ENCODE measurements at places on chromosomes 12 and 14.
A peak's percentile ranks its signal among the peaks of the same experiment; 100 is the strongest.

- DNase-seq = no peak
These were observed 319.3 kb upstream of the NOVA1 start for GRCh38 chr14:26917086-26917485.

- no peak for DNase-seq
These were observed 1473.7 kb downstream of the AACS start for GRCh38 chr12:126538888-126539287.

- no peak for DNase-seq
These were observed 20.2 kb upstream of the CLEC4D start for GRCh38 chr12:8493084-8493483.

DNA sequence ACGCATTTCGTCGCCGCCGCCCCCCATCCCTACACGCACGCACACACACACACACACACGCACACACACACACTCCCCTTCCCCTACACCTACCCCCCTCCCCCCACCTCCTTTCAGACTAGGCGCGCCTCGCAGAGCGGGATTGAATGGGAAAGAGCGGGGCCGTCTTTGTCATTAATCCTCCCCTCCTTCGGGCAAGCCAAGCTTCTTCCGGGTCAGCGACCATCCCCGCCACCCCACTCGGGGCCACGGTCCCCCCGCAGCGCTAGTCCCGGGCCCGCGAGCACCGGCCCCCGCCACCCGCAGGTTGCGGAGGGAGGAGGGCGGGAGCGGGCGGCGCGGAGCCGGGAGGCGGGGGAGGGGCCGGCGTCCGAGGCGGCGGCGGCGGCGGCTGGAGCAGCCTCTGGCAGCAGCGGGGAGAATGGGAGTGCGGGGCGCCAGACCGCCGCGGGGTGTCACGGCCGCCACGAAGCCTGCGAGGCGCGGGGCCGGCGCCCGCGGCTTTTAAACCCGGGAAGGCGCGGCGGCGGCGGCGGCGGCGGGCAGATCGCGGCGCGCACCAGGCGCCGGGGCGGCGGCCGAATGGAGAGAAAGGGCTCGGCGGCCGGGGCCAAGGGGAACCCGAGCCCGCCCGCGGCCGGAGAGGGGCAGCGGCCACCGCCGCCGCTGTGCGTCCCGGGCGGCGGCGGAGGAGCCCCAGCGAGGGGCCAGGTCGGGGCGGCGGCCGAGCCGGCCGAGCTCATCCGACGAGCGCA is at the start of gene TTC9:
Gene TTC9 (plus strand): TSS at position 369 of the 755 bp plus-strand sequence. CDS start 214 bp downstream, at position 583.
- DNase-seq = no peak

DNA sequence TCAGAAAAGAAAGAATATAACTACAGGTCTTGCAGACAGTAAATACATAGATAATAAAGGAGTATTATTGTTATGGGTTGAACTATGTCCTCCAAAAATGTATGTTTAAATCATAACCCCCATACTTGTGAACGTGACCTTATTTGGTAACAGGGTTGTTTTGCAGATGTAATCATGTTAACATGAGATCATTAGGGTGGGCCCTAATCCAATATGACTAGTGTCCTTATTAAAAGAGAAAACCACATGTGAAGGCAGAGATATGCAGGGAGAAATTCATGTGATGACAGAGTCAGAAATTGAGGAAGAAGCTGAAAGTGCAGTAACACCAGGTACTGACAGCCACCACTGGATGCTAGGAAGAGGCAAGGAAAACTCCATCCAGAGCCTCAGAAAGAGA is 29.0 kb downstream of the MAGOHB start:
- no peak for DNase-seq

DNA sequence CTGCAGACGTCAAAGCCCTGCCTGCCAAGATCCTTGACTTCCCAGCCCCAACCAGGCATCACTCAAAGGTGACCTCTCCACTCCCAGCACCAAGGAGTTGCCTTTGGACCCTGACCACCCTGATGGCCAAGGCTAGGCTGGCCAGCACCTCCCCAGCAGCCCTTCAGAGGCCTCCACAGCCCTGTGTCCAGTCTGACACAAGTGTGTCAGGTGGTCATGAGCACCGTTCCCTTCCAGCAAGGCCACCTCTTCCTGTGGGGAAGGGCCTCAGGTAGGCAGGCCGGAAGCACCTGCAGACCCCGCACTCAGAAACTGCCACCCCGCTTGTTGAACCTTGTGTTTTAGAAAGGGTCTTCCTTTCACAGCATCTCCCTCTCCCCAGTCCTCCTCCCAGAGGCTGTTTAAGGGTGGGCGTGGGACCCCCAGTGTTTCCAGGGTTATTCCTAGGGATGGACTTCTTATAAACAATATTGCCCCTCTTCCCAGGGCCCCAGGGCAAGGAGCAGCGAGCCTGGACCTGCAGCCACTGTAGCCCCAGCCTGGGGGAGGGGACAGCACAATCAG is 13.2 kb upstream of the INF2 start:
- no peak for DNase-seq

DNA sequence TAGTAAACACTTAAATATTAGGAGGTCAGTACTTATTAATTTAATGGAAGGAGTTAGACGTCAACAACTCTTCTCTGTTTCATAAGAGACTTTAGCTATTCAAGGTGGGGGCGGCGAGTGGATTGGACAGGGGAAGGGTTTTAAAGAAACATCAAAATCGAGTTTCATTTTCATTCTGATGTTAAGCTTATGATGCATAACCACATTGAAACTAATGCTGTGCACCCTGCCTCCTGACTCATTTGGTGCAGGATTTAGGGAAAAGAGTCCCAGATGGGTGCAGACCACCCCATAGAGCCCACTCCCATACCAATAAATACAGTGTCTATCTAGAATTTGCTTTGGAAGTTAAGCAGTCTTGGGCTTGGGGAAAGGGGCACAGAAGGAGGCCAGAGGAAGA is 7.4 kb downstream of the ZBTB39 start:
- no peak for DNase-seq

GRCh38 chr14:32898876-32899275 is 39.8 kb upstream of the NPAS3 start:
- DNase-seq = no peak

DNA sequence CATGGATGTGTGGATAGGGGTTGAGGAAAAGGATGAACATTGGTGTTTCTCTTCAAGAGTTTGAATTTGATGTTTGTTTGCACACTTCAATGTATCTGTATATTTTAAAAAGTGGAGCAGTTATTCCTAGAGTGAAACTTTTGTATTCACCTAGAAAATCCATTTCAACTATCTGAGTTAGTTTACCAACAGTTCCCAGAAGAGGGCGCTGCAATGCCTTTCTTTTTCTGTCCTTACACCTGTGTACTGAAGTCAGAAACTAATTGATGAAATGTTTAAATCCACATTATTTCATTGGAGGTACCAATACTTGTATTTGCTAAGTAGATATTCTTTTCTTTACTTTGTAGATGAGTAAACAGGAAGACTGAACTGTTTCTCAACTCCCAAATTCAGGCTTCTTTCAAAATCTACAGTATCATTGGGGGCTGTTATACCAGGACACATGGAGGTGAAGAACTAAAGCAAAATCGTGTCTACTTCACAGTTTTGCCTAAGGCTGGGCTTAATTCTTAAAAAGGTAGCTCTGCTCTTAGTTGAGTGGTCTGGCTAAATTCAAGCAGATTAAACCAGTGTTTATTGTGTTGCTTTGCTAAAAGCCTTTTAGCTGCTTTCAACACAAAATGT is 26.6 kb upstream of the KLRB1 start:
- peak; percentile 79 for DNase-seq

DNA sequence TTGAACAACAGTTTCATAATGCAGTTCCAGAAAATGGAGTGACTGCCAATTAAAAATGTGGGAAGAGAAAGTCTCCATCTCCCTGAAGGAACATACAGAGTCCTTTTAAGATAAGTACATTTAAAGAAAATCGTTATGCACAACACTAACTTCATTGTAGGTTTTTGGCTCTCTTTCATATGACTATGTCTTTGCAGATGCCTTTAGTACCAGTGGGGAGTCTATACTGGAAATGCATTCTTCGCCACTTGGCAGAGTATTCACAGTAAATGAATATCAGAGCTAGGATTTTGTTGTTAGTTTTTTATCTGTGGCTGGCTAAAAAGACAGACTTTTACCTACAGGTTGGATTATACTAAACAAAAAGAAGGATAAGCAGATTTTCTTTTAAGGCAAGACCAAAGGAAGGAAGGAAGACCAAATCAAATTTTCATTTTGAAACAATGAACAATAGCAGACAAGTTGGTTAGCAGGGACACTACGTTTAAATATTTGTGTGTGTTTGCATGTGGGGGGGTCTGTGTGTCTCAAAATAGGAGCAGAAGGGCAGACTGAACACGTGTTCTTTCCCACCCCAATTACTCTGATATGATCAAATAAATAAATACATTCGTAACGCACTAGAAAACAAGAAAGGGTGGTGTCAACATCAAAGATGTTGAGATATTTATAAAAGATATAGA is 124.5 kb downstream of the BTG1 start:
- no peak for DNase-seq

Measured in CD4-positive, alpha-beta T cell (primary cell).